GM12864 (cell line): ENCODE measurements at places on chromosomes 5 and 9.

- DNase-seq: no peak
Observed at GRCh38 chr5:98709681-98710080, 63.8 kb upstream of the RGMB start.

DNA sequence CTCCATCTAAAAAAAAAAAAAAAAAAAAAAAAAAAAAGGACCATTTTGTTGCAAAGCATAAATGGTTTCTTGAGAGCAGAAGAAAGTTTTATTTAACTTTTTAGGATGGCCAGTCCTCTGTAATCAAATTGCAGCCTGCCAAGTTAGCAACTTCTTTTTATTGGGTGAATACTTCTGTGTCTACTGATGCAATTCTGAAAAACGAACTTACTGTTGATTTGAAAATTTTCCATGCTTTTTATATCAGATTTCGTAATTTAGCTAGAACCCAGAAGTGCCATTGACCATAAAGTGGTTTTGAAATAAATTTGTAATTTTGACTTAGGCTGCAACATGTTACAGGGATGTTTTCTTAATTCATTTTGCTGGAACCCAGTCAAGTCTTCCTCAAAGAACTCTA, 269.1 kb upstream of the ACTBL2 start:
- DNase-seq: no peak

GRCh38 chr5:144103611-144104485, 66.6 kb downstream of the YIPF5 start:
- DNase-seq: peak; percentile 16

DNA sequence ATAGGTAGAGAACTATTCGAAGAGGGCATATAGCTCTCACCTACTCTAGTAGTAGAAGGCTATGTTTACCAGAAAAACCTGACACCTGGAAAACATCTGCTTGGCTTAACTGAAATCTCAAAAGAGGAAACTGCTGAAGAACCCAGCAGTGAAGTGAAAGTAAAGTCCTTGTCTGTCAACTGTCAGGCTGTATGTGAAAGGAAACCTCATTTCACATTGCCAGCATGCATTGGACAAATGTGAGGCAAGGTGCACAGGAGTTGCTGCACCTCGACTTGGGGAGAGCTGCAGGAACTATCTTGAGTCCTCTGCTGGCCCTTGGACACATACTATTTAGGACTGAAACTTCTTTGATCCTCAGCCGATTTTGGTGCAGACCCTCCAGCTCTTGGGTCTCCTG, 53.3 kb downstream of the NREP start:
- peak; percentile 60 for DNase-seq
